Activated CD8-positive, alpha-beta T cell treated with anti-CD3 and anti-CD28 coated beads for 36 hours (primary cell): ENCODE measurements at places on chromosomes 3 and 15.

- no peaks in the 10 kb centered on the region for H3K27me3 ChIP-seq
- peak overlapping the region; percentile 98 for H3K27ac ChIP-seq
- H3K4me1 ChIP-seq: peaks cover 64% of the 10 kb centered on the region
- H3K36me3 ChIP-seq: peaks cover 49% of the 10 kb centered on the region
- DNase-seq: peak; percentile 49
- peak overlapping the region; percentile 98 for H3K4me3 ChIP-seq
Observed at GRCh38 chr15:81294516-81294880, 29.4 kb downstream of the STARD5 start.

GRCh38 chr3:195224980-195225580 is 45.9 kb downstream of the XXYLT1 start:
- peak overlapping the region; percentile 13 for H3K27ac ChIP-seq
- no peak overlapping the region for H3K4me3 ChIP-seq
- DNase-seq: no peak
- no peaks in the 10 kb centered on the region for H3K27me3 ChIP-seq
- H3K36me3 ChIP-seq: peaks cover 23% of the 10 kb centered on the region

DNA sequence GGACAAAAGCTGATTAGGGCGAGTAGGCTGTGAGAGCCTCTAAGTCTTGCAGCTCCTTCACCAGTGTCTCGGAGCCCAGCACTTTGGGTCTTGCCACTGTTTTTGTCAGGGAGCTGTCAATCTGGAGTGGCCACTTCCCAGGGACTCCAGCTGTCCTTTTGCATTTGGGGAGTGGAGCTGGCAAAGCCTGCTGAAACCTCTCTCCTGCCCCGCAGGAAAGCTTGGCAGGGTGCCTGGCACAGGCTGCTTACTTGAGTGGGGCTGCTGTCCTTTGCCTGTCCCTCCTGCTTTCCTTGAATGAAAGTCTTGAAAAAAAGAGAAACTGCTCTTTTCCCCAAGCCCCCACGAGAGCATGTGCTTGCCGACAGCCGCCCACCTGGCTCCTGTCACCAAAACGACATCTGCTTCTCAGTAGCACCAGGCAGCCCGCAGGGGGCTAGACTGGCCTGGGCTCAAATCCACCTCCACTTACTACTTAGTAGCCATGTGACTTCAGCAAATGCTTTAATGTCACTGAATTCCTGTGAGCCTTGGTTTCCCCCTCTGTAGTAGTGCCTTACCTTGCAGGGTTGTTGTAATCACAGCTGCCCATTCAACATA is 13.7 kb downstream of the USP13 start:
- H3K27ac ChIP-seq: no peak overlapping the region
- no peak overlapping the region for H3K4me3 ChIP-seq
- peaks cover 2% of the 10 kb centered on the region for H3K4me1 ChIP-seq
- H3K36me3 ChIP-seq: no peaks in the 10 kb centered on the region
- no peak for DNase-seq

- H3K27ac ChIP-seq: no peak overlapping the region
- no peaks in the 10 kb centered on the region for H3K27me3 ChIP-seq
- H3K4me1 ChIP-seq: peaks cover 9% of the 10 kb centered on the region
- H3K36me3 ChIP-seq: peaks cover 6% of the 10 kb centered on the region
- H3K4me3 ChIP-seq: no peak overlapping the region
Observed at GRCh38 chr3:45547764-45548680, 46.5 kb upstream of the LIMD1 start.

DNA sequence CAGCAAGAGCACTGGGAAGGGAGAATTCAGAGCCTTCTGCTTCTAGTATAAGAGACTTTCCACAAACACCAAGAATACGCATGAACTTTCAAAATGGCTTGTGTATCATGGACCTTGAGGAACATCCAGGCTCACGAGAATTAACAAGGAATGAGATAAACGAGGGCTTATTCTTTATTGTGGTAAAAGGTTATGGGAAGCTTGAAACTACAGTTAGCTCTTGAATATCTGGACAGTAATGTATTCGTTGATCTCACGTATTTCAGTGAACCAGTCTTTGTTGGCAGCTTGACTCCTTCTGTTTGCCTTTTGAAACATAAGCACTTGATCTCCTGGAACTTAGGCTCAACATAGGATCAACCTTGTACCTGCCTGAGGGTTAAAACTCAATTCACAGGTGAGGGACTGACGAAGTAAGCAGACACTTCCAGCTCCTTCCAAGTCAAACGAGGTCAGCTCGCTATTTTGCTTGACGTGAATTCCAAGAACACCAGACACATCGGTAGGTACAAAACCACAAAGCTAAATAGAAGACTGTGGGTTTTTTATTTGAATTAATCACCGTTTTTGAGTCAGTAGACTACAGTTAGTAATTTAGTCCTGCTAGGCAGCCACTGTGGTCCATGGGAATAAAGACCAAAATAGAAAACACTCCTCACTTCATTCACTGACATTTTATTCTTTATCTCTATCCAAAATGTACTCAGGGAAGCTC is 30.8 kb downstream of the GALNT15 start:
- DNase-seq: peak; percentile 15
- H3K36me3 ChIP-seq: no peaks in the 10 kb centered on the region
- H3K4me3 ChIP-seq: no peak overlapping the region
- peaks cover 7% of the 10 kb centered on the region for H3K4me1 ChIP-seq

- no peaks in the 10 kb centered on the region for H3K36me3 ChIP-seq
- no peak overlapping the region for H3K4me3 ChIP-seq
- DNase-seq: no peak
- H3K4me1 ChIP-seq: peaks cover 6% of the 10 kb centered on the region
- no peak overlapping the region for H3K27ac ChIP-seq
Observed at GRCh38 chr3:149528340-149528650, 53.8 kb downstream of the TM4SF4 start.

DNA sequence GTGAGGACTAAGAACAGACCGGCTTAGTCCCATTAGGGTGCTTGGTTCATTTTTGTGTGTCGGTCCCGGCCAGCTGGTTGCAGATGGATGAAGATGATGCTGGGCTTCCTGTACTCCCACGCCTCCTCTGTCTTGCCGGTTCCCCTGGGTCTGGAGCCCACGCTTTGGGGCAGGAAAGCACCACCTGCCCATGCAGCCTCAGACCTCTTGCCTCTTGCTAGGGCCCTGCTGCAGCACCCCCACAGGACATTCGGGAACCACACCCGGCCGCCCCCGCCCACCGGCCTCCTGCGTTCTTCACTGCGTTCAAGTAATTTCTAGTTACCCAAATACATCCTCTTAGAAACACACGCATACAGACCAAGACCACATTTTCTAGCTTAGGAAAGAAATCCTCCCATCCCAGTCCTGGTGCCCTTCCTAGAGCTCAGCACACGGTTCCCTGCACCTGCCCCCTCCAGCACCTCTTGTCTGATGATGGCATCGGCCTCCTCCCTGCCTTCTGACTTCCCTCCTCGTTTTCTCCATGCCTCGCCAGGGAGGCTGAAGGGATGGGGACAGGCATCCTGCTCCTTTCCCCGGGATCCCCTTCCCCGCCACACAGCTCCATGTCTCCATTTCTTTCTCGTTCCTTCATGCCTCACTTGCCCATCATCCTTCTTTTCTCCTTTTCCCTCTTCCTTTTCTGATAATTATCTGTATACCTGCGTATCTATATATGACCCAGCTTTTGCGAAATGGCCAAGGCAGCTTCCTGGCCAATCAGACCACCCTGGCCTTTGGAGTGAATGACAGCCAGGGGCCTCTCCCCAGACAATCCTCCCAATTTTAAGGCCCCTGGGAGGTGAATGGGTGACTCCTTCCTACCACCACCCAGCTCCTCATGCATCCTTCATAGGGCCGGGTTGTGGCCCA is 30.9 kb downstream of the FAM3D start:
- no peaks in the 10 kb centered on the region for H3K36me3 ChIP-seq
- no peaks in the 10 kb centered on the region for H3K4me1 ChIP-seq
- no peak overlapping the region for H3K27ac ChIP-seq
- H3K27me3 ChIP-seq: peaks cover 4% of the 10 kb centered on the region
